NCI-H1092 (cell line): ENCODE measurements at places on chromosomes 5 and 9.

GRCh38 chr5:133941456-133942196, 26.8 kb downstream of the C5orf15 start:
- no peak for DNase-seq

- no peak for DNase-seq
Observed at GRCh38 chr9:114643896-114644295, 13.7 kb downstream of the TEX53 start.

DNA sequence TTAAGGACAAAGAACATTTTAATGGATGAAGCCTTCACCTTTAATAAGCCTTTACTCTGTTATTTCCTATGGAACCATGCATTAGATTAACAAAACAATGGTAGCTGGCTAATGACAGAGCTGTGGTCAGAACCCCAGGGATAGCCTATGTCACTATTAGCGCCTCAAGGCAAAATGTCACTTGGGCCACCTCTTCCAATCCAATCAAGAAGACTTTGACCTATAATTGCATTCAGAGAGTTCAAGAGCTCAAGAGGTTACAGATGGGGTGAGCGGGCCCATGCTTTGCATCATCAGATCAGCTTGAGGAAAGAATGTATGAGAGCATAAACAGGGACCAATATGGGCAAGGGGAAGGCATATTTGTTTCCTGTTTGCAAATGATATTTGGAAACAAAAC, 425.1 kb downstream of the ARHGEF28 start:
- no peak for DNase-seq

DNA sequence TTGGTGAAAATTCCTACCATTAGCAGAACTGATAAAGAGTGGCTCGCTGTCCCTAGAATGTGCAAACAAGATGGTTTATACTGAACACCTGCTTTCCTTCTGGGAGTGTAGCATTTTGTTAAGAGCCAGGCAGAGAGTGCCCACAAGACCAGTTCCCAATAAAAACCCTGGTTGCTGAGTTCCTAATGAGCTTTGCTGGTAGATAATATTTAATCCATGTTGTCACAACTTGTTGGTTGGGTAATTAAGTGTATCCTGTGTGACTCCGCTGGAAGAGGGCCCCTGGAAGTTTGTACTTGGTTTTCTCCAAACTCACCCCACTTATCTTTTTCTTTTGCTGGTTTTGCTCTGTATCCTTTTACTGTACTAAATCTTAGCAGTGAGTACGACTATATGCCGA, 39.5 kb upstream of the GOLGA1 start:
- no peak for DNase-seq

GRCh38 chr9:72185561-72185960, 36.3 kb downstream of the GDA start:
- DNase-seq: no peak

GRCh38 chr5:113317636-113318035, 117.2 kb downstream of the TSSK1B start:
- DNase-seq: no peak

GRCh38 chr5:68884144-68884754, 209.6 kb upstream of the SLC30A5 start:
- DNase-seq: no peak

- DNase-seq: peak; percentile 45
Observed at GRCh38 chr5:133884569-133885311, 83.7 kb downstream of the C5orf15 start.

DNA sequence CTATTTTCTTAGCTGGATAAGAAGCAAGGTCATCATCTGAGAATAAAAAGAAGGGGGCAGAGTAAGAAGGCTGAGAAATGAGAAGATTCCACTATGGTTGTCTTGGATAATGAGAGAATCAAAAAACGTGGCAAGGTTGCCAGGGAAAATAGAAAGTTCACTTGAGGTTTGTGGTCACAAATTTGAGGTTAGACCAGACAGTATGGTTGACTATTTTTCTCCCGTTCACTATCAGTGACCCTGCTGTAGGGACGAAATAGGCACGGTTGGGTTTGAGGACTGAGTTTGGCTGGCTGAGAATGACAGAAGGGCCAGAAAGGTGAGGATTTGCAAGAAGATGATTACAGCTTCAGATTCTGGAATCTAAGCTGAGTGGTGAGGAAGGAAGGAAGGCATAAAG, 266.0 kb upstream of the ZNF462 start:
- no peak for DNase-seq

- no peak for DNase-seq
Observed at GRCh38 chr5:169974121-169974770, 6.0 kb downstream of the INSYN2B start.

GRCh38 chr5:66717455-66718373, 121.5 kb downstream of the MAST4 start:
- DNase-seq: no peak

GRCh38 chr5:82374637-82375036, 96.5 kb upstream of the RPS23 start:
- DNase-seq: no peak

GRCh38 chr5:156208271-156208670, 118.7 kb upstream of the SGCD start:
- no peak for DNase-seq
